ENCODE measurements at places on chromosomes 4 and X.

GRCh38 chr4:182219411-182220056, 23.7 kb upstream of the TENM3 start:
- no peak for DNase-seq

GRCh38 chr4:8143392-8144140, 15.0 kb downstream of the ABLIM2 start:
- DNase-seq = no peak

GRCh38 chrX:47060708-47061107, 17.5 kb upstream of the RGN start:
- DNase-seq = no peak

- no peak for DNase-seq
These were observed 6.6 kb upstream of the SLC6A8 start for GRCh38 chrX:153681175-153681574.

GRCh38 chrX:9670136-9670814, 95.4 kb downstream of the GPR143 start:
- no peak for DNase-seq

GRCh38 chrX:20414762-20415445, 148.2 kb upstream of the RPS6KA3 start:
- no peak for DNase-seq

DNA sequence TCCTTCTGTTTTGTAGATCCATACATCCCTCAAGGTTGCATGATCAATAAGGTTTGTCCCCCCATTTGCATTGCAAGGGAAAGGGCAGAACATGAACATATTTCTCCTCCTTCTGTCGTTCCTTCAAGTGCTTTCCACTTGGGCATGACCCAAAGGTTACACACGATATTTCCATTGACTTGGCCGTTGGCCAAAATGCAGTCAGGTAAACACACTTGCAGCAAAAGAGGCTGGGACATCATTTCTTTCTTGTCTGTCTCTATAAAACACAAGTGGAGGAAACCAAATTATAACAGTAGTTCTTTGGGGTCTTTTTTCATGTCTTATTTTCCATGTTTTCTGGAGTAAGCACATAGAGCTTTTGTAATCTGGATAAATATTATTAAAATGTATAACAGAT, 156.1 kb downstream of the FRAS1 start:
- peak; percentile 73 for DNase-seq

- no peak for DNase-seq
These were observed 146.8 kb upstream of the PTCHD1 start for GRCh38 chrX:23187819-23188218.

- no peak for DNase-seq
These were observed 48.3 kb upstream of the FAM9A start for GRCh38 chrX:8849458-8849857.
